ENCODE measurements at places on chromosomes 12 and 14.

- peak; percentile 51 for DNase-seq
Observed at GRCh38 chr12:70645494-70646317, 8.5 kb upstream of the PTPRB start.

- no peak for DNase-seq
Observed at GRCh38 chr12:110590806-110591326, 7.7 kb upstream of the PPTC7 start.

- DNase-seq, result no peak
Observed at GRCh38 chr14:23672200-23672599, 36.0 kb downstream of the DHRS2 start.

DNA sequence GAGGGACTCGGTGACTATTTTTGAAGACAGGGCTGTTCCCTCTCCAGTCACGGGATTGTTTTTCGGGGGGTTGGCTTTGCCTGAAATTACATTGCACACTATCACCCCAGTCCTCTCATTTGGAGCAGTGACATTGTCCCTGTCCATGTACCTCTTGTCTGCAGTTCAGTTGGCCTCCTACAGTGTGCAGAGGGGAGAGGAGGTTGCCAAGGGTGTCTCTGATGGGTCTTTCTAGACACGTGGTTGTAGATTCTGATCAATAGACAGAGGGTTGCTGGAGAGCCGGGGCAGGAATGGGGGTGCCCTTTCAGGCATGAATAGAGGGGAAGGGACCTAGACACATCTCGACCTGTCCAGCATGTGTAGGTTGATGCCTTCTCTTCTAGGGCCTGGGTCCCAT lies 1.2 kb downstream of the TMEM120B start:
- DNase-seq, result no peak

- no peak for DNase-seq
Observed at GRCh38 chr12:1217191-1217949, 226.3 kb downstream of the ERC1 start.

DNA sequence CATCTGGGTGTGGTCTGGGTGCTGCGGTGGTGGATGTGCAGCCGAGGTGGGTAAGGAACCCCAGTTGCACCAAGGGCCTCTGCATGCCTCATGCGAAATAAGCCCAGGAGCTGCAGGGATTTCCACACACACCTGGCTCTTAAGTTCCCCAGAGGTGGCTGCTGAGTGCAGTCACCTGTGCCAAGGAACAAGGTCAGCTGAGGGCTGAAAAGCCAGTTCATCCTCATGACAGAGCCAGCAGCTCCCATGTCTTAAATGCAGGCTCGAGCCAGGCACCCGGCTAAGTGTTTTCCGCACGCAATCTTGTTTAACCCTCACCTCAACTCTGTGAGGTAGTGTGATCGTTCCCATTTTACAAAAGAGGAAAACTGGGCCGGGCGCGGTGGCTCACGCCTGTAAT lies 9.7 kb downstream of the HVCN1 start:
- no peak for DNase-seq

GRCh38 chr14:75499084-75499875 lies 23.0 kb upstream of the BATF start:
- DNase-seq, result no peak

DNA sequence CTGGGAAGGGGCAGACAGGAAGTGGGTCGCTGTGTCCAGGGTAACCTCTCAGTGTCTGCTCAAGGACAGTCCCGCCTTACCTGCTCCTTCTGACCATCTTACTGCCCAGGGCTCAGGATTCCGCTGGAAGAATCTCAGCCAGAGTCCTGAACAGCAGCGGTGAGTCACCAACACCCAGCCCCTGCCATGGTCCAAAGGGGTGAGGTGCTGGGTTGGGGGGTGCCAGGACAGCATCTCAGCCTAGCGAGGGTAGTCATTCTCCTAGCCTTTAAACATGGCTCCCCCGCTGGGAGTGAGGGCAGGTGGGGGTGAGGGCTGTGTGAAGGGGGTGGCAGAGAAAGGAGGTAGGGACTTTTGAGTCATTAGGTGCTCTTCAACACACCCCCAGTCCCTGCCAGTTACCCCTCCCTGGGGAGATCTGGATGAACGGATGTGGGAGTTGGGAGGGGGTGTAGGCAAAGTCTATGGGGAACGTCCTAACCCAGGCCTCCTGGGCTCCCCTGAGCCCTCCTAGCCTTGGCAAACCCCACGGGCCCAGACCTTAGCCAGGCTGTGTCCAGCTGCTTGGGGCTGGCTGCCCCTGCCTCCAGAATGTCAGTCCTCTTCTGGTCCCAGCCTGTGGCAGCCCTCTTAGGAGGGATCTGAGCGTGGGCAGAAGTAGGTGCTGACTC lies 2.5 kb downstream of the TAMALIN start:
- DNase-seq, result no peak

DNA sequence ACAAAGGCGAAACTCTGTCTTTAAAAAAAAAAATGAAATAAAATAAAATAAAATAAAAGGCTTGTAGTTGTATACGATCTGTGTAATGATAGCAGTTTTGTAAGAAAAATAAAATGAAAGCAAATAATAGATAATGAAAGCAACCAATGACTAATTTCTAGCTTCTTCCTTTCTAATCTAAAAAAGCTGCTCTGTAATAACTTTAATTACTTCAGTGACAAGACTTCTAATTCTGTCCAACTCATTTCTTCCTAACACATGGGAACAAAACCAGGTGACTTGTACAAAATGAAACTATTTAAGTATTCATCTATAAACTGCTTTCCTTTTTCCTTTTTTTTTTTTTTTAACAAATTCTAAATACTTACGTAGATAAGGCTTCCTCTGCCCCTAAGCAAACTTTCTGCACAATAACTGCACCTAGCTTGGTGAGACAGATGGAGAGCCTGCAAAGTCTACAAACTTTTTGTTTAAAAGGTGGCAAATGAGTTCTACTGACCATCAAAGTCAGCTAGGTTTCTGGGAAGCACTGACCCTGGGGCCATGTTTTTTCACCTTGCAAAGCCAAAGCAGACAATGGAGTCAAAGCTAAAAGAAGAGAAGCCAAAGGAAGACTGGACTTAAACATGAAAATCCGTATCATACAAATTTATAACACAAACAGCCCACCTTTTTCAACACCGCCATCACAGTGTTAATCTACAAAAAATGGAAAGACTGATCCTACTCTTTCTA lies 28.2 kb downstream of the DENND5B start:
- no peak for DNase-seq
